ENCODE measurements at places on chromosomes 2 and 18.

GRCh38 chr2:224263571-224264043 is 138.3 kb downstream of the FAM124B start:
- no peak for DNase-seq

GRCh38 chr2:222295368-222296062 is 3.3 kb downstream of the PAX3 start:
- DNase-seq, result no peak

- no peak for DNase-seq
Observed at GRCh38 chr2:53690876-53691275, 76.7 kb upstream of the CHAC2 start.

- no peak for DNase-seq
Observed at GRCh38 chr2:3160751-3161330, 216.8 kb downstream of the EIPR1 start.

DNA sequence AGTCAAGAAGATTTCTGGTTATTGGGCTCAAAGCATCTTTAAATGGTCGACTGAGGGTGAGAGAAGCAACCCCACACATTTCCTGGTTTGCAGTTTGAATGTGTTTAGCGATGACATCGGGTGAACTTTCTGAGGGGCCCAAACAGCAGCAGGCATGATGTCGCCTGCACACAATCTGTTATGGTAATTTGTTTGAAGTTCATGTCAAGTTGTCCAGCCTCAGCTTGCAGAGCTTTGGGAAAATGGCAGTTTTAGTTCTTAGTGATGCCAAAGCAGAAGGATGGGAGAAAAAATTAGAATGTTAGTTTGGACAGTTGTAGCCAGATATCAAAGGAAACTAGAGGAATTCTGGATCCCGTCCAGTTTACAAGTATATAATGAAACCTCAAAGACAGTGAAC is 284.6 kb downstream of the MBD5 start:
- no peak for DNase-seq

GRCh38 chr2:157789933-157790511 is 86.1 kb downstream of the ACVR1 start:
- DNase-seq, result no peak

DNA sequence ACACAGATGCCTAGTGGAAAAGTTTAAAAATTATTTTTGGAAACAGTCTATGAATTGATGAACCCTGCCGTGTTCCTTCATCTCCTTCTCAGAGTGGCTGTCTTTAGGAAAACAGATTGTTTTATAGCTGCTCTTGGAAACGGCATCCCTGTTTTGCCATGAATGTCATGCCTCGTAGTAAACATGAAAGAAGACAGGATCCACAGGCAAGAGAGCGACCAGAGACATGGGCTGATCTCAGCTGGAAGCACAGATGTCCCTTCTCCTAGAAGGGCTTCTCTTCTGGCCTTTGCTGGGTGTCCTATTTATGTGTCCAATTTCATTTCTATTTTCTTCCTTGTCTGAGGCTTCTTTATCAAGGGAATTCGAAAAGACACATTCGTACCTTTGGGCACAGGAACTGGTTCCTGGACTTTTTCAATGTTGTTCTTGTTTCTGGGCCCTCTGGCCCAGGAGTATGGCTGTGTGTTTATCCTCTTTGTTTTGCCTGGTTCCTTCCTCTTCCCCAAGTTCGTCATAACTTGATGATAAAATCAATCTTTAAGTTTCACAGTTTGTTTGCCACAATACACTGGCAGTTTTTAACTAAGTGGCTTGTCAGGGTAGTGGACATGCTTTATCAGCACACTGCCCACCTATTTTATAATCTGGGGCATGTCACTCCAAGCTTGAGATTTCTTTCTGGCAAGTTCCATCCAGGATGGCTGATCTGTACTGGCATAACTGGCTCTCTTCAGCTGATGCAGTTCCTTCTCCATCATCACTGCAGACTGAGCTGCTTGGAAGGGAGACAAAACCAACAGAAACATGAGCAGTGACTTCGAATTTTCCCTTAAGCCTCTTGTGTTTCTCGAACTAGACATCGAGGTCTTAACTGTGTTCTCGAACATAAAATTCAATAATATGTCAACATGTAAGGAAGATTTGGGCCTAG is 63.2 kb upstream of the MGAT4A start:
- DNase-seq, result no peak

- DNase-seq, result no peak
Observed at GRCh38 chr18:77776104-77776503, 526.5 kb downstream of the GALR1 start.

GRCh38 chr2:20571231-20571630 is 79.7 kb downstream of the HS1BP3 start:
- no peak for DNase-seq

DNA sequence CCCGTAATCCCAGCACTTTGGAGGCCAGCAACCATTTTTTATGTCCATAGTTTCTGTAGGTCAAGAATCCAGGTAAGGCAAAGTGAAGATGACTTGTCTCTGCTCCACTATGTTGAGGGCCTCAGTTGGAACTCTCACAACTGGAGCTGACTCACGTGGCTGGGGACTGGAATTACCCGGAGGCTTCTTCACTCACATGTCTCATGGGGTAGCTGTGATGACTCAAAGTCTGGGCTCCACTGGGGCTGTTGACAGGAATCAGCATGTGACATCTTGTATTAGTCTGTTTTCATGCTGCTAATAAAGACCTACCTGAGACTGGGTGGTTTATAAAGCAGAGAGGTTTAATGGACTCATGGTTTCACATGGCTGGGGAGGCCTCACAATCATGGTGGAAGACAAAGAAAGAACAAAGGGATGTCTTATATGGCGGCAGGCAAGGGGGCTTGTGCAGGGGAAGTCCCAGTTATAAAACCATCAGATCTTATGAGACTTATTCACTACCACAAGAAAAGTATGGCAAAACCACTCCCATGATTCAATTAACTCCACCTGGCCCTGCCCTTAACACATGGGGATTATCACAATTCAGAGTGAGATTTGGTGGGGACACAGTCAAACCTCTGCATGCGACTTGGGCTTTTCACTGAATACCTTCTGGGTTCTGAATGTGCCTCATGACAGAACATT is 7.8 kb upstream of the PPP1R1C start:
- DNase-seq, result peak; percentile 23

GRCh38 chr18:58578835-58579560 is 49.9 kb downstream of the ALPK2 start:
- peak; percentile 39 for DNase-seq

DNA sequence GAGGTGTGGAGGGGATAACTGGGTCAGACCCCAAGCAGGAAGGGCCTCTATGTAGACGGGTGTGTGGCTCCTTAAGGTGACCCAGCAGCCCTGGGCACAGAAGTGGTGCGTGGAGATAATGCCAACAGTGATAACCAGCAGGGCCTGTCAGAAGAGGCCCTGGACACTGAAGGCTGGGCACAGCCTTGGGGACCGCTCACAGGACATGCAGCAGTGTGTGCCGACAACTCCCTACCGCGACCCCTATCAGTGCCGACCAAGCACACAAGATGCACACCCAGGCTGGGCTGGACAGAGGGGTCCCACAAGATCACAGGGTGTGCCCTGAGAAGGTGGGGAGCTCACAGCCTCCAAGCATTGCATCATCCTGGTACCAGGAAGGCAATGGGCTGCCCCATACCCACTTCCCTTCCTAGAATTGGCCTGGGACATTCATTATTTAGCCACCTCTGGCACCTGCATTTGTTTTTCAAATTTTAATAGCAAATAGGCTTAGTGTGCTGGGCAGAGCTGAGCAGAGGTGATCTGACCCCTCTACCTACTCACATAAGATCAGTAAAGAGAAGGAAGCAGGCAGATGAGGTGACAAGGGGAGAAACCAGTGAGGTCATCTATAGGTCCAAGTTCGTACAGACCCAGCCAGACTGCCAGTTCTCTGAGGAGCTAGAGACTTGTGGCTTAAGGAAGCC is 55.2 kb downstream of the BCL11A start:
- no peak for DNase-seq

- DNase-seq, result no peak
Observed at GRCh38 chr2:161725297-161725696, 101.1 kb downstream of the SLC4A10 start.

DNA sequence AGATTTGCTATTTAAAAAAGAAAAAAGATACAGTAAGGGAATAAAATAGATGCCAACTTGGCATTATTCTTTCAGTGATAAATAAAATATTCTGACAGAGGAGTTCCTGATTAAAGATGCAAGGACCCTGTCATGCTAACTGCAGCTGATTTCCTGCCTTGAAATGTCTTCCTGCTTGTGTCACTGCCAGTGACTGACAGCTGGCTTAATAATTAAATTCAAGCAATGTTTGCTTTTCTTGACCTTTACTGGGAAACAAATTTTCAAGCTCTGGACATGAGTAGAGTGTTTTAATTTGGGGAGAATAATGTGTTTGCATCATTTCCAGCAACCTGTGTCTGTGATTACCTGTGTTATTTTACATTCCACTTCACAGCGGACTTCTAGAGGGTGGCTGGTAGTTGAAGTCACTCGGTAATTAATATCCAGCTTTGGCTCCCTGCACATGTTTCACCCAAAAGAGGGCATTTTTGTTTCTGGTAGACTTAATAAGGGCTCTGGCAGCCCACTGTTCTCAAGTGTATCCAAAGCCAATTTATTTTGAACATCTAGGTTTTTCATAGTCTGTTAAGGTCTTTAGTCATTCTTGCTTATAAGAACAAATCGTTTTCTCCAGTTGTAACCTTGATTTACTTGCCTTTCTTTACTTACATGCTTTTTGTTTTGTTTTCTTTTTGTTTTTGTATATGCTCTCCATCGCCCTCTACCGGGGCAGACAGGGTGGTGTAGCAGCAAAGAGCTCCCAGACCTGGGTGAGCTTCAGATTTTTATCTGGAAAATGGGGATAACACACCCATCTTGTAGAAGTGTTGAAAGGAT is 48.5 kb upstream of the PROKR1 start:
- DNase-seq, result peak; percentile 81
